ENCODE measurements at places on chromosomes 5 and 9.

- DNase-seq = no peak
Observed at GRCh38 chr5:151696470-151697061, 9.9 kb upstream of the SPARC start.

DNA sequence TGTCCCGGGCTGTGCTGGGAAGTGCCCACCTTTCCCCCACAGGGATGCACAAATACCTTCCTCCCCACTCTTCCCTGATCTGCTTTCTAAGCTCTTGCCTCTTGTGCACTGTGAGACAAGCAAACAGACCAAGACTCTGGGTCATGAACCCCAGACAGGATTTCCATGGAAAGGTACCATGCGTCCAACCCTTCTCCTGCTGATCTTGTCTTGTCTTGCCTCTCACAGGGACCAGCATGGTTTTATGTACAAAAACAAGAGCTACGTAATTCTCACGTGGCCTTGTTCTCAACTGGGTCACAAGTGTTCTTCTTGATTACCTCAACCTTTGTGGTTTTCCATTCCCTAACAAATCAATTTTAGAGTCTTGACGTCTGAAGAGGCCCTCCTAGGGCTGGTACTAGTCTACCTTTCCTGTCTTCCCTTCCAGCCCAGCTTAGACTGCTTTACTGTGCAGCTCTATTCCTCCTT lies 176.5 kb upstream of the MAP3K1 start:
- DNase-seq = peak; percentile 62

DNA sequence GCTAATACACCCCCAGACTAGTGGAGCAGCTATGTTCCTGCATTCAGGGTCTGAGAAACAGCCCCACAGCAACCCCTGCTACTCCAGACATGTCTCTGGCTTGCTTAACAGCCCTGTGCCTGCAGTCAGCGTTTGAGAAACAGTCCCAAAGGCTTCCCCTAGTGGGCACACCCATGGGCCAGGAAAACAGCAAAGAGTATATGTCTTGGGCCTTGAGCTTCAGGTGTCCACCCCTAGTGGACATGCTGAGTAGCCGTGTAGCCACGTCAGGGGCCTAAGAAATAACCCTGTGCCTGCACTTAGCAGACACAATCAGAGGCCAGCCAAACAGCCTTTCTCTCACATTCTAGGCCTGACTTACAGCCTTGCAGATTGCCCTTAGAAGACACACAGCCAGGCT lies 698.6 kb downstream of the PTPRD start:
- DNase-seq = no peak

GRCh38 chr9:71830929-71831328 lies 62.6 kb upstream of the CEMIP2 start:
- no peak for DNase-seq

DNA sequence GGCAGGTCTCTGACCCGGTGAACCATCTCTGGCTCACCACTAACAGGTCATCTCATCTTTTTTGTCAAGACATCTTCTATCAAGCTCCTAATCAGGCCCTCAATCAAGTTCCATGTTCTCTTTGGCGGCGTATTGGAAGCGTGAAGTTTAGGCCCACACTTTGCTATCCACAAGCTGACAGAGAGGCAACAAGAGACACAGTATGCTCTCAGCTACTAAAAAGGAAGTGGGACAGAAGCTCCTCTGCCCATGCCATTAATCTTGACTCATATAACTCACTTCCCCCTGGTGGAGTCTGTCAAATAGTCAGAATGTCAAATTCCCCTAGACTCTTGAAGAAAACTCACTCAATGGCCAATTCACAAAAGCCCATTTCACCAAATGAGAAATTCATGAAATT lies 77.6 kb upstream of the TMC1 start:
- peak; percentile 67 for DNase-seq

DNA sequence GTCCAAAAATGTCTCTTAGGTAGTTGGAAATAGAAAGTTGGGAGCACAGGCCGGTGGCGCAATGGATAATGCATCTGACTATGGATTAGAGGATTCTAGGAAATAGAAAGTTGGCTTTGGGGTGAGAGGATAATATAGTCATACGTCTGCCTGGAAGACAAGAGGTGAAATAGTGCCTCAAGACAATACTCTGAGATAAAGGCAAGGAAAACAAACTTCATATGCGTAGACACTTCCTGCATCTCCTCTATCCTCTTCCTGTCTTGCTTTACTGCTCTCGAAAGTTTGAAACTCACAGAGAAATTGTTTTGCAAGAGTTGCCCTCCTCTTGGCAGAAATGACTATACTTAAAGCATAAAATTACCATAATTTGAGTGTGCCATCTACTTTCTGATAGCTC lies 153.2 kb upstream of the FBXL7 start:
- no peak for DNase-seq

Measured in B cell (primary cell).